ENCODE measurements at places on chromosomes 1 and 21.

- no peak for DNase-seq
These were observed 18.8 kb downstream of the ATF6 start for GRCh38 chr1:161784968-161785367.

GRCh38 chr1:180912801-180913565 lies at the start of gene KIAA1614:
TSS of gene KIAA1614 (plus strand) at chr1:180912897. CDS start at chr1:180913244, 347 bp downstream.
- DNase-seq = no peak

DNA sequence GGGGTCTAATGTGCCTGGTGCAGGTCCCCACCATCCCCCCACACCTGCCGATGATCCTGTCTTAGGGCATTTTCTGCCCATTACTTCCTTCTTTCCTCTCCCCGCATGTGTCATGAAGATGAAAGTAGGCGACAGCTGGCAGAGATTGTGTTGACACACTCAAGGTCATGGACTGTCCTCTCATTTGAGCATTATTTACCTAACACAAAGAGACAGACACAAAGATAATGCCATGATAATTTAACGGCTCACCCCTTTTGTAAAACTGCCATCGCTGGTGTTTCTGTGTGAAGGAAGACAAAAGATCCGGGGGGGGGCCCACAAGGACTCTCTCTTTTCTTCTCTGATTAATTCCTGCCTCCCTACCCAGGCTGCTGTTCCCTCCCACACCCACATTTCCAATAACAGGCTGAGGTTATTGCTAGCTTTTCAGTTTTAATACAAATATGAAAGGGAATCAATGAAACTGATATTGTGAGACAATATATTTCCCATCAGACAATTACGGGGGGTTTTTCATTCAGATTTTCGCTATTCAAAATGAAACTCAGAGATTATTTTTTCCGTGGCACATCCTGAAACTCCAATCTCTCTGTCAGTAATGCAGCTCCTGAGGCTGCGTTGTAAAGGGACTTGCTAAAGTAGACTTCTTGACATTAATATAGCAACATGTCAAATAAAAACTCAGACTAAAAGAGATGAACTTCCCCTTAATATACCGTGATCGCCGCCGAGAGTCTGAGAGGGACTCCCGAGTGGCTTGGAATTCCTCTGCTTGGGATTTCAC lies 561.1 kb downstream of the NPHP4 start:
- no peak for DNase-seq

DNA sequence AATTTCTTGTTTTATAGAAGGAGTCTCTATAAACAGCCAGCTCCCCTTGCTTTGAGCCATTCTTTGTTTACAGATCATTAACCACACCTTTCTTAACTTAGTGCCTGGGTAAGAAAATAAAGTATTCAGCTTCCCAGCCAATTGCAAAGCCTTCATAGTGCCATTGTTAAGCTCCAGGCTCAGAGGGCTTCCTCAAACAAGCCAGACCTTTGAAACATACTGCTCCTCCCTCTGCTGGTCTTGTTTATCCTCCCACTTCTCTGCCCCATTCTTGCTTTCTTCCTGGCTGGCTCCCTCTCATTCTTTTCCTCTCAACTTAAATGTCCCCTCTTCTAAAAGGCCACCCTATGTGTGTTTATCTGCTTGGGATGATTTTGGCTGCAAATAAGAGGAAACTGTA lies 319.4 kb upstream of the ST6GALNAC5 start:
- DNase-seq = no peak

DNA sequence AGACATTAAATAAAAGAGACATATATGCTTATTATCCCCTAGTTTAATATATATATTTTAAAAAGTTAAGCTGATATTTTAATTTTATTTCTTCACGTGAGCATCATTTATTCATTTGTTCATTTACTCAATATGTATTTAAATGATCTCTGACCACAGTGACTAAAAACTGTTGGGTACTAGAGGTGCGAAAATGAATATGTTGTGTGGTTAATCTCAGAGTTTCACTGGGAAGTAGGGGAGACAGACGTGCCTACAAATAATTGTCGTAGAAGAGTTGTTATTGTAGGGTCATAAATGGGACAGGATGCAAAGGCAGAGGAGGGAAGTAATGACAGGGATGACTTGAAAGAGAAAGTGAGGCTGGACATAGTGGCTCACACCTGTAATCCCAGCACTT lies 213.0 kb upstream of the CACYBP start:
- no peak for DNase-seq

DNA sequence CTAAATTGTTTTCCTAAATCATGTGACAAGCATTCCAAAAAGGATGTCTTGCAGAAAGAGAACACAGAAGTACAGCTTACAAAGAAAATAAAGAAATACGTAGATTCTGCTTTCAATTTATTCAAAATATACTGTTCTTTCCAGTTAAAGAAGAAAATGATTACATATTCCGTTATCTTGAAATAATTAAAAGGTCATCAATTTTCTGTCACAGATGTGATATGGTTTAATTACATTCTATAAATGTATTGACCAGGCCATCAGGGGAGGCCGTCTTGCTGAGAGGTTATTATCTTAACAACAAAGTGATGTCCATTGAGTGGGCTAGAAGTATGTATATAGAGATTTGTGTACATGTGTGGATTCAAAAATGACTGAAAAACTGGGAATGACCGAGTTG lies 432.9 kb downstream of the SETD4 start:
- DNase-seq = no peak

- DNase-seq = no peak
These were observed 114.5 kb upstream of the TMPRSS15 start for GRCh38 chr21:18518054-18518481.

DNA sequence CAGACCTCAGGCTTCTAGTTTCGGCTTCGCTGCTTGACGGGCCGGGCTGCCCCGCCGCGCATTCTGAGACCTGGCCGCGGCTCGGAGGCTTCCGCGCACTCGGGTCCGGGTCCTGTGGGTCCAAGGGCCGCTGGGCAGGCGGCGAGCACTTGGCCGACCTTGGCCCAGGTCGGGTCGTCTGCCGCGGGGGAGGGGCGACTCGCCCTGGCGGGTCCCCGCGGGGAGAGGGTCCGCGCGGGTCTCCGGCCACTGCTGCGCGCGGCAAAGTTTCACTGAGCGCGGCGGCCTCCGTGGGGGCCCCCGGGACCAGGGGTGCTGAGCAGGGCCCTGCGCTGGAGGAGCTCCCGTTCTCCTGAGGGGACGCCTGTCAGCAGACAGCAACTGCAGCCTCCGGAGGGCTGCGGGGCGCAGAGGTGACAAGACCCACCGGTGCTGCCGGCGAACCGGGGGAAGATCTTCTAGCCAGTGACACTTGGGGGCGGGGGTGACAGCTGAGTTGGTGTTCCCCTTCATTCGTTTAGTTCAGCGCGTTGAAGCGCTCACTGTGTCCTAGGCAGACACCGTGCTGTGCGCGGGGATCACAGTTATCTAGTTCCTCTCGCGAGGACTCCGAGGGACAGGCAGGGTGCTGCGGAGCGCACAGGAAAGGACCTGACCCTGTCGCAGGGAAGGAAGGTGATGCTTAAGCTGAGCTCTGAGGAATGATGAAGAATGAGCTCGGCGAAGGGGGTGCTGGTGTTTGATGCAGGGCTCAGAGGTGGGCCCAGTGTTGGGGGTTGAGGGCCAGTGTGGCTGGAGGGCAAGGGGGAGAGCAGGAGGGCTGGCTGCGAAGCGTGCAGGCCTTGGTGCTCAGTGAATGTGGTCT lies 725 bp downstream of the MTFR1L start:
- no peak for DNase-seq

- no peak for DNase-seq
These were observed 24.8 kb downstream of the S100A6 start for GRCh38 chr1:153510984-153511410.

DNA sequence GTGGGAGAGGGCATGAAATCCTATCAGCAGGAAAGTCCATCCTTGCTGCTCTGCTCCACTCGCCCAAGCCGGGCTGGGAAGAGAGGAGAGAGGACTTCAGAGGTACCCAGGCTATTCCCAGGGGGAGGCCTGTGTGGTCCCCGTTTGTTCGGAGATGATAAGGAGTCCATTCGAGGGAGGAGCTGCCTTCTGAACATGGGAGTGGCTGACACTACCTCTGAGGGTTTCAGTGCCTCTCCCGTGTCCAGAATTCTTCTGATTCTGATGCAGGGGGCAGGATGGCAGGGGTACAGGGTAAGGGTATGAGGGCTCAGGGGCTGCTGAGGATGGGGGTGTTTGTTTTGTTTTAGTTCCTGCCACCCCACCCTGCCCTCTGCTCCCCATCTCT lies 40.4 kb downstream of the BACE2 start:
- DNase-seq = no peak

DNA sequence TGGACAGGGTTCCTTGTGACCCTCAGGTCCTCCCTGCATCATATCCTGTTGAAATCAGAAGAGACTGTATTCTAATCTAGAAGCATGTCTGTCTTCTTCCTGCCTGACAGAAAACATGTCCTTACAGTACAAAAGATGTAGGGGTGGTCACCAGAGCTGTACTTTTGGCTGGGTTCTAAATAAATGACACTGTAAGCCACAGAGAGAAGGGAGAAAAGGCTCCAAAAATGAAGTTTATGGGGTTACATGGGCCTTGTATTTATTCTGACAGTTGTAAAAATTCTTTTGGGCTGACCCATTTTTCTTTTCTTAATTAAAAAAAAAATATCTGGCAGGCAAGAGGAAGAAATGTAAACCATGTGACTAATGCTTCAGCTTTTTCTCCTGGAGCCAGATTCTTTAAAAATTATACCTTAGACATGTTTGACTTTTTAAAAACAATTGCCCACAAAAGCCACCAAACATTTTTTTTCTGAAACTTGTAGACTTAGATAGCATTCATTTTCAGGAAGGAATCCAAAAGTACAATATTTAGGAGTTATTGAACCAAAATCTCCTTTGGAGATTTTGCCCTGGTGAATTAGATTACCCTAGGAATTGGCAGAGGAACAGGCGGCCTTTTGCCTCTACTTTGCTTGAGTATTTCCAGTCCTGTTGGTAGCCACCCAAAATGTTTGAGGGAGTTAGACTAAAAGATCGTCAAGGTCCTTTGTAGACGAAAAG lies 17.1 kb downstream of the RGL1 start:
- DNase-seq = no peak

DNA sequence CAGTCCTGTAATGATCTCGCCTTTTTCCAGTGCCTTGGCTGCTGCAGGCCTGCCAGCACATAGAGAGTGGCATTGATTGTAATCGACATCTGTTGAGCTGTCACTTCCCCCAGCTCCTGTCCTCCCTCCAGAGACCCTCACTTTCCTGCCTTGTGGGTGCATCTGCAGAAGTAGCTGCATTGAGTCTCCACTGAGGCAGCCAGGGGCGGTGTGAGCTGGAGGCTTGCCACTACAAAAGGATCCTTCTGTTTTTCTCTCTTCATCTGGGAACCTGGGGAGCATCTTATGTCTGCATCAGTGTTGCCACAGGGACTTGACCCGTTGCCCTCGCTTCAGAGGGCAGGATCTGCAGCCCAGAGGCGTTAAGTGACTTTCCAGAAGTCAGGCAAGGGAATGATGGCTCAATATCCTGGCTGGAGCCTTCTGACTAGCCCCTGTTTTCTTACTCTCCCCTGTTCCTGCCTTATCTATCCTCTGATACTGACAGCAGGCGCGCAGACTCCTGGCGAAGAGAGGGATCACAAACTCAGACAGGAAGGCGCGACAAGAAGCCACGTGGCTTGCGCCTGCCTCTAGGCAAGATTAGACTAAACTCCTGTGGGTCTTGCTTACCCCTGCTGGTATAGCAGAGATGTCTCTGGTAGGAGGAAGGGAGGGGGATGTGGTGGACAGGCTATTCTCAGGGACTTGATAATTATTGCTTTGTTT lies 13.3 kb upstream of the FMOD start:
- no peak for DNase-seq

- no peak for DNase-seq
These were observed 352.5 kb upstream of the VAMP3 start for GRCh38 chr1:7418442-7419080.

DNA sequence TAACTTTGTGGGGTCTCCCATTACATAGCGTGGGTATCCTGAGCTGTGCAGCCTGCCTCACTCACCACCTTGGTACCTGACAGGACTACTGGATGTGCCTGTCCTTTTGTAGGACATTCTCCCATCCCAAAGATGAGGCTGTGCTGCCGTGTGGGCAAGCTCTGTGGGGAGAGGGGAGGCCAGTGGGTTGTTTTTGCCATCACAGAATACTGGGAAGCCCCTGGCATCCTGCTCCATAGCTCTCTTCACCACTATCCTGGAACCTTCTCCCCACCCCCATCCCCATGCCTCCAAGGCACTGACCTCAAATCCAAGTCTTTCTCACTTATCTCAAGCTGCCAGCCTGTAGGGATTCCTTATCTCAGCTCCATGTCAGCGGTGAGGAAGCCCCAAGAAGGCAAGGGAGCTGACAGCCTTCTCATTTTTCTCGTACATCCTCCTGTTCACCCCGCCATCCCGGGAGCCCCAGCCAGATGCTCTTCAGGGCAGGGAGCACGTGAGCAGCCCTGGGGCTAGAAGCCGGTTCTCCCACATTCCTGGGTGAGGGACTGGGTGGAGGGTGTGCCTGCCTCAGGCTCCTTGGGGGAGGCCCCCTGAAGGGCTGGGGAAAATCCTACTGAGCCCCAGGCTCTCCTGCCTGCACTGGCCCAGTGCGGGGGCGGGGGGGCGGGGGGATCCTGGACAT lies 2.4 kb upstream of the ELF3 start:
- DNase-seq = no peak

GRCh38 chr1:118148034-118148433 lies 37.0 kb downstream of the SPAG17 start:
- no peak for DNase-seq

- DNase-seq = no peak
These were observed 140.2 kb upstream of the DNAH14 start for GRCh38 chr1:224789311-224789710.

DNA sequence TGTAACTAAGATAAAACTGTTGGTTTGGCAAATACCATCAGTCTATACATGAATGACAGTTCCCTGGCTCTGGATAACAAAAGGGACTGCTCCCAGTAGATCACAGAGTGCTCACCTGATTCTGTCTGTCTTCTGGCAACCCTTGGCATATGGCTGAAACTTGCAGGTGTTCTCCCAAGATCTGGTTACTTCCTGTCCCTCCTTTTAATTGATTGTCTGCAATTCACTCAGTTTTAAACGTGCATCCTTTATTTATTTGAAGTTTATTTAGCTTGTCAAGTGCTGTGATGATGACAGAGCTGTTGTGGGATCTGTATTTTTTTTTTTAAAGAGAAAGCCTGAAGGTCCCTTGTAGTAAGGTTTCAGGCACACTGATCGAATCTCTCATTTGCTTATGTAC lies 3.4 kb downstream of the KCNA3 start:
- DNase-seq = no peak

DNA sequence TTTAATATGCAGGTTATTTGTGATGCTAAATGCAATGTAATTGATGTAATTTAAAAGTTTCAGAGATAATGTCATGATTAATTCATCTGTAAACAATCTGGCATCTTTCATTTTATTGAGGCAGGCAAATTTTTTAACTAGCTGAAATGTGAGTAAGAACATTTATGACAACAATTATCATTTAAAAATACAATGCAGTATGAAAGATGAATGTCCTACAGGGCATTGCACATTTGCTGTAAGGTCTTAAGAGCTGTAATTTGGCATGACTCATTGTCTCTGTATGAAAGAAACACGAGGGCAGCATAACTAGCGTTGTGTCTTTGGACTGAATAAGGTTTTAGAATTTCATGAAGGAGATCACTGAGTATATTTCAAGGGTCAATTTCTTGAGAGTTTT lies 642.8 kb downstream of the PLA2G4A start:
- DNase-seq = no peak
